ENCODE measurements at places on chromosomes 16 and 17.

DNA sequence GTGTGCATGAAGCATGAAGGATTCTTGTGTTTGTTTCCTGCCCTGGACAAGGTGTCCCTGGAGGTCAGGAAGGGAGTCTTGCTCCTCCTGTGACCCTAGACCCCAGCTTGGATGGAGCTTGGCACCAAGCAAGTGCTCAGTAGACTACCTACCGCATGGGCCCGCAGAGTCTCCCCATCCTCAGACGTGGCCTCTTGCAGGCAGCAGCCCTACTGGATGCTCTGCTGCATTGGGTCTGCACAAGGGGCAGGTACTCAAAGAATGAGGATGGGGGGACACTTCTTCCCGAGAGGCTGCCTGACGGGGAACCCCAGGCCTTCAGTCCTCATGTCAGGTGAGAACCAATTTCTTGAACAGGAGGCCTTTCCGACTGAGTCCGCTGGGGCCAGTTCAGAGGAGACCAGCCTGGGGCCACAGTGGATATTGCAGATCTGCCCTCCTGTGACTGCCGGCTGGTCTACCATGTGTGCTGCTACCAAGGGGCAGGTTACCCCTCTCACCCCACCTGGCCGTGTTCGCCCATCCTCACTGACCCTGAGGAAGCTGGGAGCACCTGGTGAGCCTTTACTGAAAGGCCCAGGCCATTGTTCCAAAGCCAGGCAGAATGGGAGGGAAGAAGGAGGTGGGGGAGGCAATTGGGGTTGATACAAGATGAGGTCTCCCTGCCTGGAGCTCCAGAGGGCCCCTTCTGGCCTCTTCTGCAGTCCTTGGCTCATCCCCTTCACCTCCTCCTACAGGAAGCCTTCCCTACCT, 206.3 kb downstream of the RAB11FIP4 start:
- DNase-seq, result no peak

DNA sequence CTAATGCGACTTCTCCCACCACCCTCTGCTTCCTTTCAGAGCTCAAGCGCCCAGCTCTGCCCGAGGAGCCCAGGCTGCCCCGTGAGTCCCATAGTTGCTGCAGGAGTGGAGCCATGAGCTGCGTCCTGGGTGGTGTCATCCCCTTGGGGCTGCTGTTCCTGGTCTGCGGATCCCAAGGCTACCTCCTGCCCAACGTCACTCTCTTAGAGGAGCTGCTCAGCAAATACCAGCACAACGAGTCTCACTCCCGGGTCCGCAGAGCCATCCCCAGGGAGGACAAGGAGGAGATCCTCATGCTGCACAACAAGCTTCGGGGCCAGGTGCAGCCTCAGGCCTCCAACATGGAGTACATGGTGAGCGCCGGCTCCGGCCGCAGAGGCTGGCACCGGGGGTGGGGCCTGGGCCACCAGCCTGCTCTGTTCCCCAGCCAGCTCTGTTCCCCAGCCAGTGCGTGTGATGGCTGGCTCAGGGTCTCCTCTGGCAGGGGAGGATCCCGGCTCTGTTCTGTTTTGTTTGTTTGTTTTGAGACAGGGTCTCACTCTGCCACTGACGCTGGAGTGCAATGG, 18.7 kb downstream of the CRISPLD2 start:
- no peak for DNase-seq

GRCh38 chr16:22813948-22814710, at the start of gene HS3ST2:
HS3ST2 (plus strand) TSS chr16:22814162; CDS start chr16:22814611, 449 bp downstream.
- no peak for DNase-seq

GRCh38 chr17:45384047-45384788, 48.5 kb downstream of the ARHGAP27 start:
- peak; percentile 71 for DNase-seq

GRCh38 chr16:57991551-57992059, 8.9 kb downstream of the ZNF319 start:
- DNase-seq, result no peak

GRCh38 chr17:68954146-68954896, 871 bp downstream of the ABCA8 start:
- DNase-seq, result no peak

GRCh38 chr16:85425074-85425662, 188.0 kb upstream of the GSE1 start:
- DNase-seq, result no peak

GRCh38 chr17:37094391-37094790, 145.6 kb downstream of the AATF start:
- no peak for DNase-seq

DNA sequence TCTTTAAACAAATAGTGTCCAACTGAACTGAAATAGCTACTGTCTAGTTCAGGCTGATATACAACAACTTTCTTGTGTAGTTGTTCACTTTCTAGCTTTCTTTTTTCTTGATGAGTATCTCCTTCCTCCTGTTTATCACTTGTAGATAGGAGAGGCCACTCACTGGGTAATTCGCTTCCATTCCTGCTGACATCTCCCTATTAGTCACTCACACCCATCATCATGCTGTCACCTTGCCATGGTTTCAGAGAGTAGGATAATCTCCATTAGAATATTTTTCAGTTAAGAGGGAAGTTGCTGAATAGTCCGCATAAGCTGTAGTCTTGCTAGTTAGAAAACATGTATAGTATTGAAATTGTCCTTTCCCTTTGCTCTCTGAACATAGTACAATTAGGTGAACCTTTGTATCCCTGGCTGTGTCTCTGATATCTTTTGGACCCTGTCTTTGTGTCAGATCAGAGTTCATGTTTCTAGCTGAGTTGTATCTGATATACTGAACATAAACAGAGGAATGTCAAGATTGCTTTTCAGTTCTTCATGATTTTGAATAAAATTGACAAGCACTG, 64.4 kb upstream of the RASL10B start:
- no peak for DNase-seq

DNA sequence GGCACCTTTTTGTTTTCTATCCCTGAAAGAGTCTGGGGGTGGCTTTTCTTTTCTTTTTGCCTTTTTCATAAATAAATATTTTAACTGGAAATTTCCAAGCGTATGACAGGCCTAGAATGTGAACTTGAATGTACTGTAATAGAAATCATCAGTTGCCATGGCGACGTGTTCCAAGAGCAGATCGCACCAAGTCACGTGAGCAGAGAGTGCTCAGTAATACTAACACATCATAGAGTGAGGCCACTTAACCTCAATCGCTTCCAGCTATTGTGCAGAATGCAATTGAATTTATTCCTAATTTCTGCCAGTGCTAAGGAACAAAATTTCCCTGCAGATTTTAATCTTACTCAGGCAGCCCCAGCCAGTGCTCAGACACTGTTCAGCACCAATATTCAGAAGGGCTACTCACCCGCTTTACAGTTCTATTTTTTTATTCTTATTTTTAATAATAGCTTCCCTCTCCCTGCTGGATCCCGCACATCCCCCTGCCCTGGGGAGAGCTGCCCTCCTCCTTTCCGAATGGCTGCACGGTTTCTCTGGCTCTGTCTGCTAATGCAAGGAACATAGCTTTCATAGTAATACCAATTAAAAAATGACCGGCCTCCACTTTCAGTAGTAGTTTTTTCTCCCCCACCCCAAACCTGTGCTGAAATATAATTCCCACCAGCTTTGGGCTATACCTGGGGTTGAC, 26.2 kb upstream of the PMFBP1 start:
- DNase-seq, result no peak
